ENCODE measurements at places on chromosomes 2 and 18.

- DNase-seq: no peak
These were observed 52.6 kb upstream of the GALNT13 start for GRCh38 chr2:153819074-153819473.

DNA sequence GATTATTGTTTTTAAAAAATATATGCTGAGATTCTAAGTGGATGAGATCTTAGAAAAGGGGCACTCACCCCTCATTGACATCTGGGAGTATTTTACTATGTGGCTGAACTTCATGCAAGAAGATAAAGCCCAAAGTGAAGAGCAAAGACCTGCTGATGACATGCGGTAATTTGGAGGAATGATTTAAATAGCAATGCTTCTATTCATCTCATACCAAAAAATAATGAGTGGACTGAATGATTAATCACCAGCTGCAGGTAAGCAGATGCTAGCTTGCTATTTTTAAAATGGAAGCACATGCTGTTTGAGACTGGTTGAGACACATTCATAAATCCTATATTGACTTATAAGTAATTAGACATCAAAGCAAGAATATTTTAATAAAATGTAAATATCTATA, 12.7 kb upstream of the CDK15 start:
- DNase-seq: no peak

GRCh38 chr18:12828116-12829051, 55.7 kb downstream of the PTPN2 start:
- DNase-seq: no peak

GRCh38 chr2:213224366-213224765, 59.9 kb upstream of the SPAG16 start:
- DNase-seq: no peak

- no peak for DNase-seq
These were observed 33.5 kb downstream of the CRIM1 start for GRCh38 chr2:36389091-36389564.

DNA sequence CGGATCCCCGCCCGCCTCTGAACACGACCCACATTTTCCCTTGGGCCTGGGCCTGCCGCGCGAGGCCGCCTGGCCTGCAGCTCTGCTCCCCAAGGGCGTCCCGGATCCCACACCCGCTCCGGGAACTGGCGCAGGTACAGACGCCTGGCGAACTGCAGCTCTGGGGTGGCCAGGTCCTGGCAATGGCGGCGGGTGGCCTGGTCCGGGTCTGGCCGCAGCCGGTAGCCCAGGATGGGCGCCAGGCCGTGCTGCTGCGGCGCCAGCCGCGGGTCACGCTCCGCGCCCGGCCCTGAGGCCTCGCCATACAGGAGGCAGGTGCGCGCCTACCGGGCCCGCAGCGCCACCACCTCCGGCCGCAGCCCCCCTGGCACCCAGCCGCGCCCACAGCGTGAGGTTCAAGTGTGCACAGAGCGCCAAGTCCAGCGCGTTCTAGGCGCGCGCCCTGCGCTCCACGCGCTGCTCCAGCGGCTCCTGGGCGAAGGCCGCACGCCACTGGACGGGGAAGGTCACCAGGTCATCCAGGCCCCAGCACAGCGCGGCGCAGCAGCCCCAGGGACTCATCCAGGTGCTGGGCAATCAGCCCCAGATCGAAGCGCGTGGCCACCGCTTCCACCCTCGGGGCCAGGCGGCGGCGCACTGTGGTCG, 9.5 kb downstream of the AQP12A start:
- DNase-seq: no peak

- DNase-seq: no peak
These were observed 33.4 kb upstream of the ST3GAL5 start for GRCh38 chr2:85922199-85922598.

GRCh38 chr2:52934920-52935640, 832.5 kb upstream of the CHAC2 start:
- DNase-seq: no peak

DNA sequence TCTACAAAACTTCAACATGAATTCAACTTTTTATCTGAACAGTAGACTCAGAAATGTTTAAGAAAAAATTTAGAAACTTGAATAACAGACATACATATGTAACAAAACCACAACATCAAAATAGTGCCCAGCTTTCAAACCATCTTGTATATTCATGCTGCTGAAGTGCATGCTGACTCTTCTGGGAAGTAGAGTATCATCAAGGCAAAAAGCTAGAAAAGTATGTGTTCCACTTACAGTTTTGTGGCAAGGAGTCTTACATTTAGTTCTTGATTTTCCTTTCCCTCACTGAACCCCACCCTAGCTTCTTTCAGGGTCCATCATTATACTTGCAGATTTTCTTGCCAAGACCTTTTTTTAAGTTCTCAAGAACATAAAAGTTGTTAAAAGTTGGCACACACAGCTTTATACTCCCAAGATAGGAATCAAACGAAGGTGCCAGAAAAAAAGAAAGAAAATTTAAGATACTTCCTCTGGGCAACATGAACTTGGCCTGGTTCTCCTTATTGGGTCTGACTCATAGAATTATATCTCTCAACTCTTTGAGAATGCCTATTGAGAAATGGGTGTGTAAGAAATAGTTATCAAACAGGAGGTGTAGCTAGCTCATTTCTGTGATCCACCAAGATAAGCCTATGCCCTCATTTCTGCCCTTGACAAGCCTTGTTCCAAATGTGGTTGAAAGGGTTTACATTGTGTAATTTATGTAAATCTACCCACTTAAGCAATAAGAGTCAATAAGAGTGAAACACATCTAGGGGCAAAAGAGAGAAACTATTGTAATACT, 667.6 kb upstream of the ACVR2A start:
- no peak for DNase-seq

DNA sequence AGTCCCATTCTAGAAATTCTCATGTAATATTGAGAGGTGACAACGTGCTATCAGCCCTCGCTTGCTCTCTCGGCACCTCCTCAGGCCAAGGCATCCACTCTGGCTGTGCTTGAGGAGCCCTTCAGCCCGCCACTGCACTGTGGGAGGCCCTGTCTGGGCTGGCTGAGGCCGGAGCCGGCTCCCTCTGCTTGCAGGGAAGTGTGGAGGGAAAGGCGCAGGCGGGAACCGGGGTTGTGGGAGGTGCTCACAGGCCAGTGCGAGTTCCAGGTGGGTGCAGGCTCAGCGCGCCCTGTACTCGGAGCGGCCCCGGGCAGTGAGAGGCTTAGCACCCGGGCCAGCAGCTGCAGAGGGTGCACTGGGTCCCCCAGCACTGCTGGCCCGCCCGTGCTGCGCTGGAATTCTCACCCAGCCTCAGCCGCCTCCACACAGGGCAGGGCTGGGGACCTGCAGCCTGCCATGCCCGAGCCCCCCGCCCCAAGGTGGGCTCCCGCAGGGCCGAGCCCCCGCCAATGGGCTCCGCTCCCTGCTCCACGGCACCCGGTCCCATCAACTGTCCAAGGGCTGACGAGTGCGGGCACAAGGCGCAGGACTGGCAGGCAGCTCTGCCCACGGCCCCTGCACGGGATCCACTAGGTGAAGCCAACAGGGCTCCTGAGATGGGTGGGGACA, 1680.6 kb upstream of the LRRTM1 start:
- no peak for DNase-seq

DNA sequence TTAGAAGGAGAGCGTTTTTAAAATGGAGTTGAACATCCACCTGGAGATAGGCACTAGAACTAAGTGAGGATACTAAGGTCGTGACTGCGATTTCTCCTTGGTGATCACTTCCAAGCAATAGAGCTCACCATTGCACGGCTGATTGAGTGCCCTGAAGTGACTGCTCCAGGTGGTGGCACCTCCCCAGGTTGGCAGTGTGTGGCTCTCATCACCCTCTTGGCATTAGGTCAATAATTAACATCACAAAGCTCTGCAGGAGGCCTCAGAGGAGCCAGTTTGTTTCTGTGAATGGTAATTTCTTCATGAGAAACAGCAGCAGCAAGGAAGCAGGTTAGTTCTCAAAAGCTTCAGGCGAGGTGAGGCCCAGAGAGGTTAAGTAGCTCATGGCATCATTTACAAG, 259.6 kb downstream of the CLIP4 start:
- DNase-seq: no peak

- no peak for DNase-seq
These were observed 1109.7 kb downstream of the SOCS6 start for GRCh38 chr18:71398531-71398930.

- no peak for DNase-seq
These were observed 4.4 kb downstream of the IL1B start for GRCh38 chr2:112831946-112832840.

- no peak for DNase-seq
These were observed 39.5 kb upstream of the GMCL1 start for GRCh38 chr2:69789772-69790600.

GRCh38 chr18:51668607-51669006, 471.1 kb upstream of the MEX3C start:
- no peak for DNase-seq

DNA sequence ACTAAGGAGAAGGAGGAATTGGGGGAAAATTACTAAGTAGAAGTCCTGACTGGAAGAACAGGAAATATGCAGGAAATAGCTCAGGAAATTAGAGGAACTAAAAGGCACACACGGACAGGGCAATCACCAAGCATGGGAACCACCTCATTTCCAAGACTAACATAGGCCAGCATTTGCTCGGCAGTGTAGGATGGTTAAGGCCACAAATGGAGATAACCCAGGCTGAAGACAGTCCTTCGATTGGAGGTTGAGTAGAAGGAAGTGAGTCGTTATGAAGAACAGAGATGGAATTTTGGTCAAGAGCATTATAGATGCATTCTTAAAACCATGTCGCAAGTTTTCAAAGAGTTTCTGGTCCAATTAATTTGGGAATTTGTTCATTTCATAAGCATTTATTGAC, 401.4 kb downstream of the ALK start:
- DNase-seq: no peak

GRCh38 chr18:9861933-9862332, 23.8 kb upstream of the TXNDC2 start:
- DNase-seq: no peak

DNA sequence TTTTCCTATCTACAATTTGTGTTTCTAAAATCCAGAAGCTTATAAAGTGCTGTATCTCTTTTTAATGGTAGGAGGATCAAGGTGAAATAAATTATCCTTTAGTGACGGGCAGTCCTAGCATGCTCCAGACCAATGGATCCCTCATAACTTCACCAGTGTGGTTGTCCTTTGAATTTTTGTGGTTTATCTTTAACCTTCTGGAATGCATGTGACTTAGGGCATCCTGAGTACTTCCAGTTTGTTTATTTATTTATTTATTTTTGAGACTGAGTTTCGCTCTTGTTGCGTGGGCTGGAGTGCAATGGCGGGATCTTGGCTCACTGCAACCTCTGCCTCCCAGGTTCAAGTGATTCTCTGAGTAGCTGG, 40.4 kb downstream of the NUP35 start:
- no peak for DNase-seq

- DNase-seq: no peak
These were observed 17.5 kb downstream of the MOGAT1 start for GRCh38 chr2:222688917-222689316.

- no peak for DNase-seq
These were observed 10.6 kb downstream of the CFLAR start for GRCh38 chr2:201126308-201127151.

DNA sequence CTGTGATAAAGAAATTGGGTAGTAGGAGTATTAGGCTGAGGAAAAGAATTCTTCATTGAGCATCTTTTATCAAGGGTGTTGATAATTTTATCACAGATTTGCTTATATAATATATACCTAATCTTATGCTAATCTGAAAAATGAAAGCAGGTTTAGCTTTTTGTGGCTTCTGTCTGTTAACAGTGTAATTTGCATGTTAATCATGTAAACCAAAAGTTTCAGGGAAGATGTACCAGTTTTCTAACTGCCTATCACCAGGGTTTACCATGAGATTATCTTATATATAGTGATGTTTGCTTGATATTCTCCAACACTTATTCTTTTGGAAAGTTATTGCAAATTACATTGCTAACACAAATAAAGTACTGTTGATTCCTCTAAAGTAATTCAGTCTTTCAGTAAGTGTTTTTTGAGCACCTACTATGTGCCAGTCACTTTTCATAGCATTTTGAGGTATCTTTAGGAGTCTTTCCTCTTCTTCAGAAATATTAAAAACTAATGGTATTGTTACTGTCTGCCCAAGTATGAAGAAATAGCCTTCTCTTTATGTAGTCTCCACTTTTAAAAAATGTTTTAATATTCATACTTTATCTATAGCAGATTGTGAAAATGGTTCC, 41.6 kb downstream of the GCC2 start:
- no peak for DNase-seq

GRCh38 chr2:142134911-142135310, 4.1 kb upstream of the LRP1B start:
- no peak for DNase-seq

DNA sequence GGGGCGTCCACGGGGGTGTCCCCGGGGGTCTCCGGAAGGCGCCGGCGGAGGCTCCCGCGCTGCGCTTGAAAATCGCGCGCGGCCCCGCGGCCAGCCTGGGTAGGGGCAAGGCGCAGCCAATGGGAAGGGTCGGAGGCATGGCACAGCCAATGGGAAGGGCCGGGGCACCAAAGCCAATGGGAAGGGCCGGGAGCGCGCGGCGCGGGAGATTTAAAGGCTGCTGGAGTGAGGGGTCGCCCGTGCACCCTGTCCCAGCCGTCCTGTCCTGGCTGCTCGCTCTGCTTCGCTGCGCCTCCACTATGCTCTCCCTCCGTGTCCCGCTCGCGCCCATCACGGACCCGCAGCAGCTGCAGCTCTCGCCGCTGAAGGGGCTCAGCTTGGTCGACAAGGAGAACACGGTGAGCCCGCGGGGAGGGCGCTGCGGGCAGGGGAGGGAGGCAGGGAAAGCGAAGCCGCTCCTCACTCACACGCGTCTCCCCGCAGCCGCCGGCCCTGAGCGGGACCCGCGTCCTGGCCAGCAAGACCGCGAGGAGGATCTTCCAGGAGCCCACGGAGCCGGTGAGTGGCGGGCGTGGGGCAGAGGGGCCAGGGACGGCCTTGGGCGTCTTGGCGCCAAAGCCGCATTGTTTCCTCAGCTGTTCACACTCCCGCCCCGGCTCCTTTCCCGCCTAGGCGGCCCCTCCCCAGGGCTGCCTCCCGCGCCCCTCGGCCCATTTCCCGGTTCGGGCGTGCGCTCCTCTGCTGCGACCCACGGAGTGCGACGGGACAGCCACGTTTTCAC, at the start of gene RRM2:
TSS of gene RRM2 (plus strand) at position 240 of the 781 bp plus-strand sequence. CDS start at position 300, 60 bp downstream.
- DNase-seq: peak; percentile 81

DNA sequence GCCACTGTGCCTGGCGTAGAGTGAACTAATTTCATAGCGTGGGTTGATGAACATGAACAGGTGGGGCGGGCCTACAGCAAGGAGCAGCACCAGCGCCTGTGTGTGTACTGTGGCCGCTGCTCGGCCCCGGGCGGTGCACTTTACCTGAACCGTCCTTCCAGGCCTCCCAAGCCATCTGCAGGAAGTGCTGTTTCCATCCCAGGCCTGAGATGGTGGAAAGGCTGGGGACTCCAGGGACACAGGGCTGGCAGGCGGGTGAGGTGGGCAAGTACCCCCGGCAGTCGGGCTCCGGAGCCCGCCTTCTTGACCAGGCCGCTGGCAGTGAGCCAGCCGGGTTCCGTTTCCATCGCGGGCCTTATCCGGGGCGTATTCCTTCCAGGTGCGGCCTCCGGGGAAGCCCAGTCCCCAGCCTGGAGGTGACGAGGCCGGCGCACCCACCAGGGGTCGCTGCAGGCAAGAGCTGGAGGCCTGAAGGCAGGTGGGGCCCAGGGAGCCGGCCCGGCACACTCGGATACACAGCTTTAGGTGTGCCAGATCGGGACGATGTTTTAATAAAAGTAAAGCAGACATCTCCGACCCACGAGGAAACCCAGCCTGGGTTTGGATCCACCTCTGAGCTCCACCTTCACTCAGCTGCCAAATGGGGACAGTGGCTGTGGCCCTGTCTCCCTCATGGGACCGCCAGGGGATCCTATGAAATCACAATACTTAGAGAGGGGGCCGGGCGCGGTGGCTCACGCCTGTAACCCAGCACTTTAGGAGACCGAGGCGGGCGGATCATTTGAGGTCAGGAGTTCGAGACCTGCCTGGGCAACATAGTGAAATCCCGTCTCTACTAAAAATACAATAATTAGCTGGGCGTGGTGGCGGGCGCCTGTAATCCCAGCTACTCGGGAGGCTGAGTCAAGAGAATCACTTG, 22.7 kb upstream of the PDIA6 start:
- DNase-seq: peak; percentile 75
